NCI-H446 treated with DMSO at 0.1 percent for 48 hours (cell line): ENCODE measurements at places on chromosomes 11 and 22.
A peak's percentile ranks its signal among the peaks of the same experiment; 100 is the strongest.

- DNase-seq: no peak
Measured at GRCh38 chr11:18791969-18792628, 501 bp upstream of the PTPN5 start.

- no peak for DNase-seq
Measured at GRCh38 chr11:69575296-69576068, 65.5 kb upstream of the CCND1 start.

DNA sequence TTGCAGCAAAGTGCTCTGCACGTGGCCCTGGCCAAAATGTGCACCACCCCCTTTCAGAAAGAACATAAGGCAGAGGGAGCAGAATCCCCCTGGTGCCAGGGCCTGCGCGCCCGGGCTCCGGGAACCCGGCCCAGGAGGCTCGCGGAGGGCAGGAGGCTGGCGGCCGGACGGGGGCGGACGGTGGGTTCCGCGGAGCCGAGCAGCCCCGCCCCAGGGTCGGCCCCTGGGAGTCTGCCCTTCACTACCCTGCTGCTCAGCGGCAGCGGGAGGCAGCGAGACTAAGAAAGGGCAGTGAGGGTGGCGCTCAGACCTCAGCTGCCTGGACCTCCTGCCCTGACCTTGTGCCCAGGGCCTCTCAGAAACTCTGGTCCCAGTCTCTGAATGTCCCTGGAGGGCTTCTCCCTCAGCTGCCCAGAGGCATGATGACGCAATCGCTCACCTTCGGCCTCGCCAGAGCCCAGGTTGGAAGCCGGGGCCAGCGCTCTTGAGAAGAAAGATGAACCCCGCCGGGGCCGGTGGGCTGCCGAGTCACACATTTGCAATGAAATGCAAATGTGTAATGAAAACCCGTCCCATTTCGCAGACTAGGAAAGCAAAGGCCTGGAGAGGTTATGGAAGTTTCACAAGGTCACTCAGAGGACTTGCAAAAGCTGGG lies 1.1 kb upstream of the CLMP start:
- no peak for DNase-seq

- DNase-seq: no peak
Measured at GRCh38 chr22:45304971-45305370, 4.8 kb upstream of the FAM118A start.

- no peak for DNase-seq
Measured at GRCh38 chr11:63884196-63884932, 32.6 kb downstream of the RCOR2 start.

- no peak for DNase-seq
Measured at GRCh38 chr22:39498368-39498767, 3.7 kb upstream of the MIEF1 start.

DNA sequence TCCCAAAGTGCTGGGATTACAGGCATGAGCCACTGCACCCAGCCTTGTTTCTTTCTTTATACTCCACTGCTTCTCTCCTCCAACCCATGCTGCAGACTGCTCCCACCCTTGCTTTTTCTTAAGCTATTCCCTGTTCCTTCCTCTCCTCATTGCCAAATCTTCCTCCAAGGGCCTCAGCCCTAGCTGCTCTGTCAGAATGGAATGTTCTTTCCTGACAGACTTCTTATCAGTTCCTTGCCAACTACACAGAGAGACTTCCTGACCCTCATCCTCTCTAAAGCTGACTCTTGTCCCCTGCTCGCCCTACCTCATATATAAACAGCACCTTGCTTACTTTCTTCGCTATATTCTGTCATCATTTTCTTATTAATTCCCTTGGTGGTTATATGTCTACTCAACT lies 16.9 kb upstream of the PIK3C2A start:
- DNase-seq: no peak

- DNase-seq: no peak
Measured at GRCh38 chr22:27844256-27844655, 42.7 kb upstream of the MN1 start.

GRCh38 chr22:23083315-23084021 lies 13.1 kb downstream of the GNAZ start:
- DNase-seq: no peak

- DNase-seq: no peak
Measured at GRCh38 chr22:46462726-46463371, 74.6 kb downstream of the CELSR1 start.

DNA sequence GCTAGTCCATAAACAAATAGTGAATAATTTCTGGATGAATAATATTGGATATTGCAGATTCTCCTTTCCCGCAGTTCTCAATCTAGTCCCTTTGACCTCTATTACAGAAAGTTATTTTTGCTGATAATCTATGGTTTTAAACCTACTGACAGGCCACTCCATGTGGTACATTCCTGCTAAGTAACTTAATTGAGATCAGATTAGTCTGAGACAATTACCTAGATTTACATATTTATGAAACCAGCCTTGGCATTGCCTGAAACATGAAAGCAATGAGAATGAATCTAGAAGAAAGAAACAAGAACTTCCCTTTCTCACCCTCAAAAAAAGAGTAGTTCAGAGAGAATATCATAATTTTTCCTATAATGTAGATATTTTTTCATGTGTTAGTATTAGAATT lies 964.2 kb downstream of the JRKL start:
- DNase-seq: no peak

- no peak for DNase-seq
Measured at GRCh38 chr11:123719452-123719851, 22.0 kb downstream of the ZNF202 start.

- DNase-seq: peak; percentile 21
Measured at GRCh38 chr11:130574740-130575139, 126.3 kb downstream of the ADAMTS15 start.

- no peak for DNase-seq
Measured at GRCh38 chr11:1307163-1307870, 2.1 kb downstream of the TOLLIP start.

DNA sequence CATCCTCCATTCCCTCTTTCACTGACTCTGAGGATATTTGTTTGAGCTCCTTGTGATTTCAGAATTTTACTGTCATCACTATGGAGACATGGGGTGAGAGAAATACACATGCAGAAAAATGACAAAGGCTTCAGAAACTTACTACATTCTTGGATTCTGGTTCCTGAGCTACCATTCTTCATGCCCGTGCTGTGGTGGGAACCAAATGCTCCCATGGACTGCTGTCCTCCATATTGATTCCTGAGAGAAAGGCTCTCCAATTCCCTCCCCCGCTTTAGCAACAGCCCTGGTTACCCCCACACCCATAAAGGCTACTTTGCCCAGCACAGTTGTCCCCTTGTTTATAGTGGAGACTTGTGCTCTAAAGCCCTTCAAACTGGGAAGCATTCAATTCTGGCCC lies 195.4 kb downstream of the RRAS2 start:
- DNase-seq: no peak

DNA sequence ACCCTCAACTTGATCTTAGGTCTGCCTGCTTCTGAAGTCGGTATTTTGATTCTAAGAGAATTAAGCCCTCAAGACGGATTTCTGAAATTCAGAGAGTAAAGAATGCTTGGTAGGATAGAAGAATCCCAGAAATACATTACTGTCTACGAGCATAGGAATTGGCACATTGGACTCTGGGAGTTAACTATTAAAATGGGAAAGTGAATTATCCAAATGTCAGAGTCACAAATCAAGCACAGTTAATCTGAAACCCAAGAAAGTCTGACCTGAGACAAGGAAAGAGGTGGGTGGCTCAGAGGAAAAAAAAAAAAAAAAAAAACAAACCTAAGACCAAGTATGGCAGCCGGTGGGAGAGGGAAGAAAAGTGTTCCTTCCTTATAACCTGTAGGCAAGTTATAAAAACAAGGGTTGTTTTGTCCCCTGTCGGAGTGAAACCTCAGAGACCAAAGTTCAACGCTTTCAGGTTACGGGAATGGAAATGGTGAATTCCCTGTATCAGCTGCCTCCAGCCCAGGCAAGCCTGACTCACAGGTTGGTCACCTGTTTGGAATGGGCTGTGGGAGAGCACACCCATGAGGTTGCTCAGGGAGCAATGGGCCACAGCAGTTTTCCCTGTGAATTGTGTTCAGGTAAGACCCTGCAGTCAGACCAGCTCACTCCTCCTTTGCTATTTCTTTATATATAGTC lies 139.0 kb downstream of the ETS1 start:
- DNase-seq: no peak

GRCh38 chr11:85182441-85183387 lies 444.4 kb downstream of the DLG2 start:
- no peak for DNase-seq

GRCh38 chr11:16902182-16902581 lies 112.0 kb downstream of the PLEKHA7 start:
- no peak for DNase-seq

DNA sequence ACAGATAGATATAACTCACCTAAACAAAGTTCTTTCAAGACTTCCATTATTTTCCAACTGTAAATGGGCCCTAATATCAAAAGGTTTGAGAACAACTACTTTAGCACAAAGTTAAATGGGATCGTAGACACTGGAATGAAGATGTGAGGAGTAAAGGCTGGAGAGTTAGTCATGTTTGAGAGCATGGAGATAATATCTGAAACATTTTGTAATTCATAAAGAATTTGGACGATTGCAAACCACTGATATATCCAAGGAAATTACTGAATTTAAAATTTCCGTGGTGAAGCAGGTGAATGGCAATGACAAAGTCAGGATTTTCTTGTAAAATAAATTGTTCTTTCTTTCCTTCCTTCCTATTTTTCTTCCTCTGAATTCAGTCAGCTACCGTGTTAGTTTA lies 564.9 kb downstream of the CNTN5 start:
- DNase-seq: no peak

DNA sequence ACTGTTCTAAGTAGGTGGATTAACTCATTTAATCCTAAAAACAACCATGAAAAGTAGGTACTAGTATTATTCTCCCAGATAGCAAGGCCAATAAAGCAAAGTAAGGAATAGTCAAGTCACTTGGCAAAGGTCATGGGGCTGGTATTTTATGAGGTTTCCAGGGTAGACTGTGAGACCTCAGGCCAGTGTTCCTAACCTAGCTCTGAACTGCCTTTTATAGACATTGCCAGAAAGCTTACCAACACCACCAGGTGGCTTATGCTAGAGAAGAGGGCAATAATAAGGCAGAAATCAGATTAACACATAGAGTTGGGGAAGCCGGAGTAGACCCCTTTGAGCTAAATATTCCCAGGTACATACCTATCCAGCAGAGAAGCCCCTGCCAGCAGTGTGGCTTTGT lies 490.9 kb upstream of the TENM4 start:
- DNase-seq: no peak

DNA sequence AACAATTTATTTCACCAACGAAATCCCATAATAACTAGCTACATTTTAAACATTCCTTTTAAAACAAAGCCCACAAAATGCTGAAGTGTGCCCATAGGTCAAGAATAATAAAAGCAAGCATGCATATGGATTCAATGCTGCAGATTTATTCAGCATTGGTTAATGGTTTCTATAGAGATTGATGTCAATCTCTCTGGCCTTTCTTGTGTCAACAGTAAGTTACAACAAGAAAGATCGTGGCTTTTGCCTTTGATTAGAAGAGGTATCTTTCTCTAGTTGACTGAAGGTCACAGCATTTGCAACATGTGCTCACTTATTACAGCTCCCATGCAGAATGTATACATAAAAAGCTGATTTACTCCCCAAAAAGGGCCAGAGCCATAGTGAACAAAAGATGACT lies 1.4 kb upstream of the SOX6 start:
- DNase-seq: no peak

GRCh38 chr11:71406681-71407080 lies 41.5 kb downstream of the DHCR7 start:
- no peak for DNase-seq

DNA sequence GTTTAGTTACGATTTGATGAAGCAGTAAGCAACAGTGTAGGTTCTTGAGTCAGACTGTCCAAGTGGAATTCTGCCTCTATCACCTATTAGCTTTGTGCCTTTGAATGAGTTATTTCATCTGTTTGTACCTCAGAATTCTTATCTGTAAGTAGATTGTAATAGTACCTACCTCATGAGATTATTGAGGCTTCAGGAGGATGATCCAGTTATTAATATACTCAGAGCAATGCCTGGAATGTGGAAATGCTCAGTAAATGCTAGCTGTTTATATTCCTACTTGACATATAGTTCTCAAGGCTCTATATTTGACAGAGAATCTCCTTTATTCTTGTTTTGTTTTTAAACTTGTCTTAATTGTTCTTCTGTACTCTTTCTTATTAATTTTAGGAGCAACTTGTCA lies 70.1 kb downstream of the SFI1 start:
- DNase-seq: no peak

DNA sequence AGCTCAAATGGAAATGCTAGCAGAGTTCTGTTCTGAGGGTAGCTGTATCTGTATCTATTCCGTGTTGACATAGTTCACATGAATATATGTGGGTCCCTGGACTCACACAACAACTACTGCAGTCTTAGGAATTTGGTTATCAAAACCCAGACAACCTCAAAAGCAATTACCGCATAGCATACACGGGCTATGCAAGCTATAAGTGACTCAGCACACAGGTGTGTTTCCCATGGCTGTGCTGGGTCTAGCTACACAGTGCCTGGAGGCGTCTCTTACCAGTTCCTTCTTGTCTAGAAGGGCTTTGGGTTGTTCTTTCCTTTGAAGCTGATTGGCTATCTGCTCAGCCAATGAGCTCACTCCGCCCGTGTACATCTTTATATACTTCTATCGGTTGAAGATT lies 98.2 kb upstream of the BID start:
- DNase-seq: no peak

- DNase-seq: no peak
Measured at GRCh38 chr22:31439808-31440207, 40.4 kb downstream of the DRG1 start.

GRCh38 chr11:116614306-116615210 lies 158.2 kb downstream of the BUD13 start:
- no peak for DNase-seq

DNA sequence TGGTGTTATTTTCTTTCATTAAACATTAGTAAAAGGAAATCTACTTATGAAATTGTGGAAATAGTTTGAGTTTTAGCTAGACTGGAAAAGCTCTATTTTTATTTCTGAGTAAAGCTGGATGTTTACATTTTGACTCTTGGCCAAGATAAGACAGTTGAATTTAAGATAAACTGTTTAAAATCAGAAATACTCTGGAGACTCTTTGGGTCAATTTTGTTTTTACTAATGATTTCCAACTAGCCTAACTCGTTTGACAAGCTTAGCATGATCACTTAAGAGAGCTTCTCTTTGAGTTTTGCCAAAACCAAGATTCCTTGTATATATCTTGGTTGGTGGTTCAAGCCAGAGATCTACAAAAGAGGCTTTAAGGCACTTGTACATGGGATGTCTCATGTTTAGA lies 724.8 kb upstream of the LUZP2 start:
- no peak for DNase-seq

DNA sequence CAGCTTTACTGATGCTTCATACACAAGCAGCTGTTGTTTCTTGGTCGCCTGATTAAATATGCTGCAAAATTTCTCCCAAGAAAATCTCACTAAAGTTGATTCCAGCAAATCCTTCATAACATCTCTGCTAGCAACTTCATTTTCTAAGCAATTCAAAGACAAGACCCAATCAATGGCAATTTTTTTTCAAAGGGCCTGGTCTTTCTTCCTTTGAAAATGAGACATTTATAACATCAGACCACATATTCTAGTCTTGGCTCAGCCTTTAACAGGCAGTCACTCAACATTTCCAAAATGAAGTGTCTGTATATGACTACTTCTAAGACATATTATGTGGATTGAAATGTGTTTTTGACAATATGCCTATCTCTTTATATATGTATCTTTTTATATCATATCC lies 702.6 kb downstream of the KCNA4 start:
- no peak for DNase-seq
